ENCODE measurements at places on chromosomes 11 and 22. TPM values are rescaled to one million over a fixed set of nuclear protein-coding genes. Genes with fewer than 3 reads are reported as not detected.

Gene GRAP2
- 8.0 TPM for total RNA-seq

Gene FADS1
- total RNA-seq, result 15.1 TPM

DNA sequence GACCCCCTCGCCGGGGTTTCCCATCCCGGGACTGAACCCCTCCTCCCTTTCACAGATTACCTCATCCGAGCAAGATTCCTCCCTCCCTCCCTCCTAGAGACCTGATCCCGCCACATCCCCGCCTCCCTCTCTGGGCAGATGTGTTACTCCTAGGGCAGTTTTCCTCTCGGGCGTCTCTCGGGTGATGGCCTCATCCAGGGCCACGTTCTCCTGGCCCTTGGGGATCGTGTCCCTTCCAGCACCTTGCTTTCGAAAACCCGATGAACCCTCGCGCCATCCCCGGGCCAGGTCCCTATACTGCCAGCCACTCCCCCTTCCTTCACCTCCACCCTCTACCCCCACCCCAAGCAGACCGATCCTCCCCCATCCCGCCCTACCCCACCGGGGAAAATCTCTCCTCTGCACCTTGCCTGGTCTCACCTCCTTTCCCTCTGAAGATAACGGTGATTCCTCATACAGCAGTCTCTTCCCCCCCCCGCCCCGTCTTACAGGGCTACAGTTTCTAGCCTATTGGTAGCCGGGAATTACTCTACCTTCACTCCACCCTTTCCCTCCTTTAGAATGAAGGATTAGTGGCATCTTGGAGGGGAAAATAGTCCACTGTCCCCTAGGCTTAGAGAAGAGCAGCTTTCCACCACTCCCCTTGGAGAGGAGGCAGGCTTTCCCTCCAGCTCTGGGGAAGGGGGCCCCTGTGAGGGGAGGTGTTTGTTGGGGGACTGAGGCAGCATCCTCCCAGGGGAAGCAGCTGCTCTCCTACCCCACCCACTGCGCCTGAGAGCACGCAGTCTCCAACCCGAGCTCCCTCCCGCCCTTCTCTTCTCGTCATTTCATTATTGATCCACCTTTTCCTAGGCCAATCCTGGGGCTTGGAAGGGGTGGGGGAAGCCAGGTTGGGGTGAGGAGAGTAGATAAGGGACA is 1.2 kb downstream of the KMT2A start:
- H3K27me3 ChIP-seq, result no peaks in the 10 kb centered on the region
- no peaks in the 10 kb centered on the region for H3K36me3 ChIP-seq
- peak overlapping the region; percentile 99 for H3K27ac ChIP-seq
- H3K4me1 ChIP-seq, result no peaks in the 10 kb centered on the region

- no peak overlapping the region for H3K4me3 ChIP-seq
- peaks cover 7% of the 10 kb centered on the region for H3K4me1 ChIP-seq
Observed at GRCh38 chr22:45317551-45318167, 7.9 kb downstream of the FAM118A start.

- no peak overlapping the region for H3K27ac ChIP-seq
- no peaks in the 10 kb centered on the region for H3K36me3 ChIP-seq
- DNase-seq, result no peak
- H3K4me1 ChIP-seq, result no peaks in the 10 kb centered on the region
Observed at GRCh38 chr11:64729851-64730382, 6.9 kb upstream of the NRXN2 start.

GRCh38 chr11:105458071-105458470 is 151.8 kb upstream of the GRIA4 start:
- H3K27me3 ChIP-seq, result no peaks in the 10 kb centered on the region
- H3K4me3 ChIP-seq, result no peak overlapping the region
- H3K4me1 ChIP-seq, result no peaks in the 10 kb centered on the region
- no peak overlapping the region for H3K27ac ChIP-seq

Data from breast epithelium (tissue), 4 donors.